ENCODE measurements at places on chromosomes 7 and 10.

GRCh38 chr7:150587551-150587950 is 20.4 kb downstream of the GIMAP4 start:
- no peak for DNase-seq

GRCh38 chr10:63496561-63496960 is 24.6 kb upstream of the REEP3 start:
- no peak for DNase-seq

GRCh38 chr10:20228729-20229128 is 412.5 kb downstream of the PLXDC2 start:
- DNase-seq = no peak

- no peak for DNase-seq
Observed at GRCh38 chr10:125521721-125522680, 161.0 kb downstream of the TEX36 start.

GRCh38 chr7:45976485-45976856 is 55.4 kb upstream of the IGFBP3 start:
- no peak for DNase-seq

GRCh38 chr7:22468609-22469008 is 31.4 kb downstream of the STEAP1B start:
- DNase-seq = no peak

DNA sequence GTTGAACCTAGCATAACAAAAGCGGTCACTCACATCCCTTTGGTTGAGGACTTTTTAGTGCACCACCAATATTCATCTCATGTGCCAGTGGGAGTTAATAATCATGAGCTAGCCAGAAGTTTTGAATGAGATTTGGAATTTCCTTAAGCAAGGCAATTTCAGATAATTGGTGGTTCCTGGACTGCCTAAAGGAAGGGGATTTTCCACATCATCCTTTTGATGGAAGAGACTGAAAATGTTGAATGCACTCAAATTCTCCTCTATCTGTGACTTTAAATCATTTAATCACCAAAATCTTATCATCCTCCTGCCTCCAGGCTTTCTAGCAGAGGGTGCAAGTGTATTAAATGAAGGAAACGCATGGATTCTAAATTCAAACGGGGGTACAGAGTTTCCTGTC is 260.7 kb downstream of the CCDC3 start:
- DNase-seq = no peak

DNA sequence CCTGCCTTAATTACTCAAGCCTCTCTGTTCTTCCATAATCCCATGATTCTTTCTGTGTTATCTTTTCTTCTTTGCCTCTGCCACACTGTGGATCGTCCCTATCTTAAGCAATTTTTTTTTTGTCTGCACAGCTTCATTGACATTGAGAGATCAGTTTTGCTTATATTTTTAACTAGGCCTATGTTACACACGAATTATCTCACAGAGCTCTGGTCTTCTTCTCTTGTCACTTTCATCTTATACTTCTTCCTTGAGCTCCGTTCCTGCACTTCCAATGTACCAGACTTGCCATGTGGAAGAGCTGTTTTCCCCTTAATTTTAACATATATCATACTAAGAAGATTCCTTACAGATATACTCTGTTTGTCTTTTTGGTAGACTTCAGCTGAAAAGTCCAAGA is 106.1 kb downstream of the MAGI2 start:
- no peak for DNase-seq

DNA sequence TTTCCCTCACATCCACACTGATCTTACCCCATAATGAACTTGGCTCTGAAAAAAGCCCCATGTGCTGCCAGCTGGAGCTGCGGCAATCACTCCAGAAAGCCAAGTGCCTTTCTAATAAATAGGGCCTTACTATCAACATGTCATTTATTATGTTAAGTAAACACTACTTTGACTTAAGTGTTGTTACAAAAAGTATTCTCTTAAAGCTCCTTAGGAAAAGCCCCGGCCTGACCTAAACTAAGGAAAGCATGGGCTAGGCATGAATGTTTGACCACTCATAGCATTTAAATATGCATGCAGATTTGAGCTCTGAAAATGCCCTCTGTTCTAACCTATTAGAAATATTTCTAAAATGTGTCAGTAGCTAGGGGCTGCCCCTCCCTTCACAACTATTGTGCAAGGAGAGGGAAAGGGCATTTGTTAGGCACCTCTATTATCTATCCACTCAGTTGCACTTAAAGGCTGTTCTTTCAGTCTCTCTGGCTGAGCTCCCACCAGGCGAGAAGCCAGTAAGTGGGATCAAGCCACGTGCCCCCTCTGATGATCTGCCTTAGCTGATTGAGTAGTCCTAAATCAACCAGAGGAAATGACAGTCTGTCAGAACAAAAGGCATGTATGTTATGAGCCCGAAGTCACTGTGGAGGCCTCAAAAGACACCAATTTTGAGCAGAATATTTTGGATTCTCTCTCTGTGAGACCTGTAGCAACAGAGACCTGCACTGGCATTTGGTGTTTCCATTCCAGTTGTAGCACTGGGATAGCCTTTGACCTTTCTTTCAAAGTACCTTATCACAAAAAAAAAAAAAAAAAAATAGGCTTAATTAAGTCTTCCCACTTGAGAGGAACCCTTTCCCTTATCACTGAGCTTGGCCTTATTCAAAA is 77.1 kb downstream of the ITGB8 start:
- peak; percentile 91 for DNase-seq

DNA sequence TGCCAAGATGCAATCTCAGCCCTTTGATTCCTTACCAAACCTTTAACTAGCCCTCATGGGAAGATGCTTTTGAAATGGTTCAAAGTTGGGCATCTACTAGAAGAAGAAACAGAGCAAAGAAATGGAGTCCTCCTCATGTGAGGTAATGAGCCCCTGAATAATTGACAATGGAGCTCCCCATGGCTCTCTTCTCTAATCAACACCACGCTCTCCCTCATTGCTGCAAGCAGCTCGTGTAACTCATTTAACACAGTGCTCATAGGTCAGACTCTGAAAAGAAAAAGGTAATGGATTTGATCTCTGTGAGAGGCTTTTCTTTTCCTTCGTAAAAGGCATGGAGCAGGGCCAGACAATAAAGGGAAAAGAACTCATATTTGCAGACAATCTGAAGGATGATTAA is 312.8 kb downstream of the PHTF2 start:
- no peak for DNase-seq

- DNase-seq = peak; percentile 51
Observed at GRCh38 chr7:50418086-50418515, 32.0 kb downstream of the FIGNL1 start.

GRCh38 chr7:66957595-66958290 is 36.7 kb downstream of the TMEM248 start:
- no peak for DNase-seq
